Stimulated activated memory B cell treated with anti-CD40 and anti-IgM and Interleukin-4, amounts not matched to agents 10 μg/mL and 1 μg/mL and 100 μg/mL, for 72 hours (primary cell): ENCODE measurements at places on chromosomes 16 and 17.

DNA sequence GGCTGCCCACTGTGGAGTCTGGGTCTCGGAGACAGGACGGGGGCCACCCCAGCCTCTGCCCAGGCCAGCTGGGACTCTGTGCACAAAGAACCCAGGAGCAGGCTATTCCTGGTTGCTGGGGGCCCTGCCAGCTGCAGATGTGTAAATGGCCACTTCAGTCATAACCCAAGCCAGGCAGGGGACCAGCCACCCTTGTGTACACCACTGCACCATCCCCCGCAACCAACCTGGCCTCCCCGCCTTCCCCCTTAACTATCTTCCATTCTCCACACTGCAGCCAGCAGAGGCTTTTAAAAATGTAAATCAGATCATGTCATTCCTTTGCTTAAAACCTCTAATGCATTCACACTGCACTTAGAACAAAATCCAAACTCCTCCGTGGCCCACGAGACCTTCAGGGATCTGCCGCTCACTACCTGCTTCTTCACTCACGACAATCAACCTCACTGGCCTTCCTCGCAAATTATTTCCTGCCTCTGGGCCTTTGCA, 28.3 kb downstream of the RTN4RL1 start:
- ATAC-seq: no peak

GRCh38 chr17:19502517-19502916, 31.1 kb upstream of the SLC47A1 start:
- no peak for ATAC-seq

- ATAC-seq: peak; percentile 92
These were observed 27.3 kb downstream of the USP7 start for GRCh38 chr16:8936421-8936820.

- ATAC-seq: peak; percentile 98
These were observed 16.7 kb downstream of the CDK5R1 start for GRCh38 chr17:32503251-32504165.

- ATAC-seq: no peak
These were observed 304.3 kb downstream of the HS3ST4 start for GRCh38 chr16:25996052-25996451.

DNA sequence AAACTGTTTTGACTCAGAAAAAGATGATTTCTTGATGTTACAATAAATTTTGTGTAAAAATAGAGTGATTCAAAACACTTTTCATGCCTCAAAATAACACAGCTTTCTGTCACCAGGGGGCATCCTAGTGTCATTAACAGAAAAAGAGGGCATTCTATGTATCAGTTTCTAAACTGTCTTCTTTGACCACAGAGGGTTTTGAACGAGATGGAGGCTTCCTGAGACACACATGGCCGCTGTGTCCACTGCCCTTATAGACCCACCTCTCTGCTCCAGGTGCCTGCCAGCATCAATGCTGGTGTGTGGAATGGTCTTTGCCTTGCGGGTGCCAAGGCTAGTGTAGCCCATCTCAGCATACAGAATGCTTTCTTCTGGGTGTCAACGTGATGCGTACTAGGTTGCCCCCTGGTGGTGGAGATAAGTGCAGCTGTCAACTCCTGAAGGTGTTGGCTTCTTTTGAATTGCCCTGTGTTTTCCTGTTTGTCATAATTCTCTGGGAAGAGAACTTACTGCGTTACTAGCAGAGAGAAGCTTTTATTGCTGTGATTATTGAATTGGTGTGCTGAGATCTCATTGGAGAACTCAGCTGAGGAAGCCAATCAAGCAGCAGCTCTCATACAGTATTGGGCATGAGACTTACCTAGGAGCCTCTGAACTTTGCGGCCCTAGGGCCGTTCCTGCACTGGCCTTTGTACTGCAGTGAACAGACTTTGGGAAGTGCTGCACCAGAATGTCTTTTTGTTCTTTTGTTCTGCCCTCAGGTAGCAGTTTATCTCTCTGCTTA, 38.6 kb downstream of the USP10 start:
- ATAC-seq: peak; percentile 84

- no peak for ATAC-seq
These were observed 772 bp downstream of the NTN1 start for GRCh38 chr17:9021992-9022572.

- no peak for ATAC-seq
These were observed 898 bp downstream of the SNAI3 start for GRCh38 chr16:88685156-88686061.

DNA sequence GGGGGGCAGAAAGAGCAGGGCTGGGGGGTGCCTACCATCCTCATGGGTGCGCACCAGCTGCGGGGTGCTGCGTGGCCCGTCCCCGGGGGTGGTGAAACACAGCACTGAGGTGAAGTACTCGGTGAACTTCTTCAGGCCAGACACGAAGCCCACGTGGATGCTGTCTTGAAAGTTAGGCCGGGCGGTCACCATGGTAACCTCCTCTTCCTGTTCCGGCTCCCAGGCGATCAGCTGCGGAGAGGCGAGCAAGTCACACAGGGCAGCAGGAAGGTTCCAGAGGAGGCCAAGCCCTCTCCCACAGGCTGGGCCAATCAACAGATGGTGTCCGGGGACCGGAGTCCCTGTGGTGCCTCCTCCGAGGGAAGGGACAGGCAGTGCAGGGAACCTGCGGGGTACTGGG, 90.1 kb upstream of the CDC42EP4 start:
- no peak for ATAC-seq

DNA sequence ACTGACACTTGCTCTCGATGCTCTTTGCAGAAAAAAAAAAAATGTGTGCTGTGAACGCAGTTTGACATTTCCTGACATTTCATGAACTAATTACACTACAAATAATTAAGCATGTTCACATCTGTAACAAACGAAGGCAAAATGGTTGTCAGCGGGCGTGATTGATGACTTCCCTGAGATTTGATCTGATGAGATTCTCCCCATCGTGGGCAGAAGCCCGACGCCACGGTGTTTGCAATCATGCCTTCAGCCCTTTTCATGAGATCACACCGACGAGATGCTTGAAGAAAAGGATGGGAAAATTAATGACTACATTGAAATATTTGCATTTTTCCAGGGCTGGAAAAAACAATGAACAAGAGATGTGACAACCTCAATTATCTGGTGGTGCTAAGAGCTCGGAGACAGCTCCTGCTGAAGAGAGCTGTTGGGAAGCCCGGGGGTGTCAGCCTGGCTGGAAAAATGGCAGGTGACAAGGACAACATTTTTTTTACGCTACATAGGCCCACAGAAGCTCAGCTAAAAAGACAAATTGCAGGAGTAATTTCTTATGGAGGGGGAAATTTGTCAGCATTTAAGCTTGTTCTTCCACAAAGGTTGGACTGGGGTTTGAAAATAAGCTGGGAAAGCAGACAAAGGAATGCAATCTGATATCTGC, 259.4 kb upstream of the IRX3 start:
- ATAC-seq: no peak

DNA sequence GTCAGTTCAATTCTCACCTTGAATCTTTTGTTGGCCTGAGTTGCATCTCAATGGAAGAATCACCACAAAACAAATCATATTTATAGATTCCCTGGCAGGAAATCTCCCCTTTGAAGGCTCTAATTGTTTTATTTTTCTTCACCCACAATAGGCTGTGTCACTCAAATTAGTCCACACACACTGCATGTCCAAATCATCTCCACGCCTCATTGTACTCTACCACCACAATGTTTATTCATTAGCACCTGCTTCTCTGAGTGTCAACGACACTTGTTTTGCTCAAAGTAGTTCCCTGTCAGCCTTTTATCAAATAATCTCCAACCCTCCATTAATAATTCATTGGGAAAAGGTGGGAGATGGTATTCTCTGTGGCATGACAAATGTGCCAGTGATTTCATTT, 164.3 kb downstream of the ABCC12 start:
- ATAC-seq: no peak

GRCh38 chr17:57356719-57357391, 100.5 kb downstream of the MSI2 start:
- peak; percentile 40 for ATAC-seq

DNA sequence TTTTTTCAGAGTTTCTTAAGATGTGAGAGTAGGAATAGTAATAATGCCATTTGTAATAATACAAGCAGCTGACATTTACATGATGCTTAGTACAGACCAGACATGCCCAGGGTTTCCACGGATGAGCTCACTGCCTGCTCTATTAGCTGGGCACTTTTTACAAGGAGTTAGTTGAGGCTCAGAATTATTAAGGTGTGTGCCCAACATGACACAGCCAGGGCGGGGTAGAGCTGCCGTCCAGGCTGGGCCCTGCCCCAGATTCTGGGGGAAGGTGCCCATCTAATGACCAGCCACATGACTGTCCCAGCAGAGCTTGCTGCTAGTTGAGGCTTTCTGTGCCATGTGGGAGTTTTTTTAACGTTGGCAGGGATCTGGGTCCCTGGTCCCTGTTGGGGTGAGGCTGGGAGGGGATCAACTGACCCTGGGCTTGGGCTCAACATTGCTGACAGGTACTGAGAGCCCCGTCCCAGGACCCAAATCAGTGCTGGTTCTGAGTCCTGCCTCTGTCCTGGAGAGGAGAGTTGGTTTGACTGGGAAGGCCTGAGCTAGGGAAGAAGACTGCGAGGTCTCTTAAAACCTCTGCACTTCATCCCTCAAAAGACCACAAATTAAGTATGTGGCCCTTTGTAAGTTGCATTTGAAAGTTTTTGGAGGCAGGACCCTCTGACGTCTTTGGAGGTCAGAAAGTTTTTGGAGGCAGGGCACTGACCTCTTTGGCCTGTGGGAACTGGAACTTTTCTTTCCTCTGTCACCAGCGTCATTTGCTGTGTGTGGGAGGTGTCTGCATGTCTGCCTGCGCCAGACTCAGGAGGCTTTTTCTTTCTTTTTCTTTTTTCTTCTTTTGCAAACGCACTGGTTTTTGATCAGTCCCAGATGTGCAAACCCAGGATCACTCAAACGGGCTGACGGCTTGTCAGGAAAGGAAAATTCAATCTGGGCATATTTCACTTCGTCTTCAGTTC, 2.2 kb downstream of the CRISPLD2 start:
- ATAC-seq: no peak

GRCh38 chr16:57736419-57737351, 1.1 kb downstream of the KATNB1 start:
- no peak for ATAC-seq

GRCh38 chr16:56964243-56965148, 2.7 kb downstream of the CETP start:
- ATAC-seq: peak; percentile 86

- ATAC-seq: no peak
These were observed 33.4 kb downstream of the CDH13 start for GRCh38 chr16:82660075-82660645.

- no peak for ATAC-seq
These were observed 4.2 kb downstream of the CYB5B start for GRCh38 chr16:69428652-69429051.

GRCh38 chr16:3474136-3474779, 21.0 kb downstream of the C16orf90 start:
- no peak for ATAC-seq
